Activated naive CD4-positive, alpha-beta T cell (primary cell): ENCODE measurements at places on chromosomes 6 and 20.

- no peak for DNase-seq
Measured at GRCh38 chr6:18976091-18976490, 588.9 kb downstream of the RNF144B start.

DNA sequence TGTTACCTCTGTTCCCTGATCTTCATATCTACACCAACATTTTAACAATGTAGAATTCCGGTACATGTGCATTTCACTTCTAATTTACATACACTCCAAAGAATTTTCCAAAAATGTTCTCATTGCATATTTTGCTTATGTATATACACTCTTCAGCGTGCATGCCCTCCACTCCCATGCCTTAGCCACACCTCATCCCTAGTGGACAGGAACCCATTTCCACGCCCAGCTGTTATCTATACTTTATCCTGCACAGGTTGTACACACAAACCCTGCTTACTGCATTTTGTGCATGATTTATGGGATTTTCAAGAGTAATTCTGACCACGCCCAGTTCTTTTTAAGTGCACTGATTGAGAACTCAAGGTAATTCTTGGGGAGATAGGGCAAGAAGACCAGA is 102.4 kb downstream of the TFAP2C start:
- no peak for DNase-seq

DNA sequence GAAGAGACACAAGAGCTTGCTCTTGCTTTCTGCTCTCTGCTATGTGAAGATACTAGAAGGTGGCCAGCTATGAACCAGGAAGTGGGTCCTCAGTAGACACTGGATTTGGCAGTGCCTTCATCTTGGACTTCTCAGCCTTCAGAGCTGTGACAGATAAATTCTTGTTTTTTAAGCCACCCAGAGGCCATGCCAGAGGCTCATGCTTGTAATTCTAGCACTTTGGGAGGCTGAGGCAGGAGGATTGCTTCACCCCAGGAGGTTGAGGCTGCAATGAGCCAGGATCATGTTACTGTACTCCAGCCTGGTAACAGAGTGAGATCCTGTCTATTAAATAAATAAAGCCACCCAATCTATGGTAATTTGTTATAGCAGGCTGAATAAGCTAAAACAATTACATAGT is 185.5 kb upstream of the SALL4 start:
- no peak for DNase-seq

- DNase-seq: no peak
Measured at GRCh38 chr6:28212510-28213212, 12.4 kb upstream of the ZSCAN9 start.

GRCh38 chr6:16043171-16044135 is 85.4 kb upstream of the MYLIP start:
- DNase-seq: no peak
